ENCODE measurements at places on chromosomes 12 and 14.

DNA sequence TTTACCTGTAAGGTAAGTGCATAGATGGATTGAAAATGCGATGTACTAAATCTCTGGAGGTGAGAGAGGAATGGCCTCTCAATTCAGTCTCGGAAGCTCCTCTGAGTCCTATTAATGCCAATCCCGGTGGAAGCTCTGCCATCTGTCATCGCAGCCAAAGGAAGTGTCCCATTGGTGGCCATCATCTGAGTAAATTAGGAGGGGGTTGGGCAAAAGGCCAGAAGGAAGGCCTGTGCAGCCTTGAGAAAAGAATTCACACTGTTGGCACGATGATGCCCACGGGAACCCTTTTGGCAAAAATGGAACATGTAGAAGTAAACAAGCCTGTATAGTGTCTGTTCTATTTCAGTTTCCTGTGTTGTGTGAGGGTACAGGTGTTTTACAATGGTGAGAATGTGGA lies 494.8 kb downstream of the NELL2 start:
- no peaks in the 10 kb centered on the region for H3K4me1 ChIP-seq
- no peak overlapping the region for H3K27ac ChIP-seq
- no peak overlapping the region for H3K4me3 ChIP-seq
- DNase-seq: no peak
- H3K36me3 ChIP-seq: no peaks in the 10 kb centered on the region

- peak overlapping the region; percentile 49 for H3K4me3 ChIP-seq
- peak overlapping the region; percentile 84 for H3K27ac ChIP-seq
- DNase-seq: peak; percentile 87
These were observed 30.3 kb downstream of the CD9 start for GRCh38 chr12:6230321-6231110.

GRCh38 chr12:57242691-57243454 lies 8.1 kb downstream of the STAC3 start:
- peaks cover 47% of the 10 kb centered on the region for H3K4me1 ChIP-seq
- H3K27me3 ChIP-seq: peaks cover 32% of the 10 kb centered on the region
- no peaks in the 10 kb centered on the region for H3K36me3 ChIP-seq
- H3K4me3 ChIP-seq: peak overlapping the region; percentile 62
- no peak overlapping the region for H3K27ac ChIP-seq
- peak; percentile 88 for DNase-seq

DNA sequence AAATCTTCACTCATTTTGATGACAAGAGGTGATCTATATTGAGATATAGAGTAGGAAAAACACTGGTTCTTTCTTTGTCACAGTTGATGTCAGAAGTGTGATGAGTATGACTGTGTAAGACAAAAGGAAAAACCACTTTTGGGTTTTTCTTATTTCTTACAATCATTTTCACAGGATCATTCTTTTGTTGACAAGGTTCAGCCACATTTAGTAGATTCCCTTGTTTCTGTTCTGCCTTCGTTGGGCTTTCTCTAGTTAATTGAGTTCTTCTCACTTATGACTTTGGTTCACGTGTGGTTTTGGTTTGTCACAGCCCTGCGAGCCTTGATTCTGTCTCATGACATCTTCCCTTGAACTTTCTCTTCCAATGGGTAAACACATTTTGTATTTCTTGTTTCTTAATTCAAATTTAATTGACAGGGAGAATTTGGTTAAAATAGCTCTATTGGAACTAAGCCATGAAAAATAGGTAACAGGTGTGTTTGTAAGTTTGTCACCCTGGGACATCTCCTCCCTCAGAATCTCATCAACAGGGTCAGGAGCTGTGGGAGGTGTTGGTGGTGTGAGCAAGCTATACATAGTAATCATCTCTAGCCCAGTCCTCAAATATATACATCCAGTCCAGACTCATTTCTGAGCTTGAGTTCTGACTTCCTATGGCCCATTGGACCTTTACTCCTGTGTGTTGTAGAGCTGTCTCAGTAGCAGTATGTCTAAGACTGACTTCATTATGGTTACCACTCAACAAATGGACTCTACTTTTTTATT lies 255.3 kb downstream of the BMP4 start:
- DNase-seq: no peak
- no peak overlapping the region for H3K4me3 ChIP-seq
- no peaks in the 10 kb centered on the region for H3K27me3 ChIP-seq
- H3K27ac ChIP-seq: no peak overlapping the region

DNA sequence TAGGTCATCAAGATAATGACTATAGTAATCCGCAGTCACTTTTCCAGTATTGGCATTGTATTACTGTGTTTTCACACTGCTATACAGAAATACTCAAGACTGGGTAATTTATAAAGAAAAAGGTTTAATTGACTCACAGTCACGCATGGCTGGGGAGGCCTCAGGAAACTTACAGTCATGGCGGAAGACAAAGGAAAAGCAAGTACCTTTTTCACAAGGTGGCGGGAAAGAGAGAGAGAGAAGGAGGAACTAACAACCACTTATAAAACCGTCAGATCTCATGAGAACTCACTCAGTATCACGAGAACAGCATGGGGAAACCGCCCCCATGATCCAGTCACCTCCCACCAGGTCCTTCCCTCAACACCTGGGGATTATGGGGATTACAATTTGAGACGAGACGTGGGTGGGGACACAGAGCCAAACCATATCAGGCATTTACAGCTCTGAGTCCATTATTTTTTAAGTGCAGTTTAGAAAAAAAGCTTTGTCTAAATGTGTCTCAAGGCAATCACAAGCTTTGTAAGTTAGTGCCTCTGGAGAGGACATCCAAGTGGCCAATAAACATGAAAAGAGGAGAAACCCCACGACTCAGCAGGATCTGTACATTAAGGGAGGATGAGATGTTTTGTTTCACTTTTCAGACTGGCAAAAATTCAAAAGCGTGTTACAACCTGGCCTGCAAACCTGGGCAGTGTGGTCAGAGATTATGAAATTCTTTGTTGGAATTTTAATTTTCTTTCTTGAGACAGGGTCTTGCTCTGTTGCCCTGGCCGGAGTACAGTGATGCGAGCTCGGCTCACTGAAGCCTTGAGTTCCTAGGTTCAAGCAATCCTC lies 82.0 kb downstream of the DNAH10 start:
- no peak overlapping the region for H3K4me3 ChIP-seq
- peaks cover 2% of the 10 kb centered on the region for H3K27me3 ChIP-seq
- no peak for DNase-seq
- H3K27ac ChIP-seq: no peak overlapping the region
- no peaks in the 10 kb centered on the region for H3K4me1 ChIP-seq

DNA sequence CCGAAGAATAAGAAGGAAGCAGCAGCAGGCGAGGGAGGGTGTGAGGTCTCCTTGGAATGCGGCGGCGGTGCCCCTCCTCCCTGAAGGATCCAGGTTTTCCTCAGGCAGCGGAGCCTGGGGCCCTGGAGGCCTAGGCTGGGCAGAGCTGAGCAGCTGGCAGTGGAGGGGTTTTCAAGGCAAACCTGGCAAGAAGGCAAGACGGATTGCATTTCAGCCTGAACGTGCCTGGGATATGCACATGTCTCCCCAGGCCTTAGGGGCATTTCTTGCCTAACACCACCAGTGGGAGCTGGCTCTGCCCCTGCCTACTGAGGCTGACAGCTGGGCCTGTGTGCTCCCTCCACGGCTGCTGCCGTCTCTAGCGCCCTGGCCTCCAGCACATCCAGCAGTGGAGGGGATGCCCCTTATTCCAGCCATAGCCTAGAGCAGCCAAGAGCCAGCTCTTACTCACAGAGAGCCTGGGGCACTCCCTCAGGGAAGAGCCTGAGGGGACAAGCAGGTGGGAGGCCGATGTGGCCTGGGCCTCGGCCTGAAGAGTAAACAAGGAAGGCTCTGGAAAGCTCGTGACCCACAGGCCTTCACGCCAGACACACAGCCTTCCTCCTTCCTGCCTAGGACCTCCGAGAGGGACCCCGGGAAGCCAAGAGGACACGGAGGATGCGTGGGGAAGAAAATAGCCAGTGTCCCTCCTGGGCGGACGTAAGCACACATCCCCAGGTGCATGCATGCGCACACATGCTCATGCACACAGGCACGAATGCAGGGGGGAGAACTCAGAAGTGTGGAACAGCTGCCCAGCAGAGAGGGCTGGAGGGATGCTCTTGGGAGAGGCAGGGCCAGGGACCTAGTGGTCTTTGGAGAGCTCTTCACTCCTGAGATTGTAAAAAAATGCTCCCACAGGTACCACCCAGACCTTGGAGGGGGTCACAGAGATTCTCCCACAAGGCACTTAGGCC lies 23.0 kb upstream of the EIF2B2 start:
- no peak for DNase-seq
- H3K4me3 ChIP-seq: no peak overlapping the region
- no peaks in the 10 kb centered on the region for H3K4me1 ChIP-seq
- H3K27ac ChIP-seq: no peak overlapping the region

DNA sequence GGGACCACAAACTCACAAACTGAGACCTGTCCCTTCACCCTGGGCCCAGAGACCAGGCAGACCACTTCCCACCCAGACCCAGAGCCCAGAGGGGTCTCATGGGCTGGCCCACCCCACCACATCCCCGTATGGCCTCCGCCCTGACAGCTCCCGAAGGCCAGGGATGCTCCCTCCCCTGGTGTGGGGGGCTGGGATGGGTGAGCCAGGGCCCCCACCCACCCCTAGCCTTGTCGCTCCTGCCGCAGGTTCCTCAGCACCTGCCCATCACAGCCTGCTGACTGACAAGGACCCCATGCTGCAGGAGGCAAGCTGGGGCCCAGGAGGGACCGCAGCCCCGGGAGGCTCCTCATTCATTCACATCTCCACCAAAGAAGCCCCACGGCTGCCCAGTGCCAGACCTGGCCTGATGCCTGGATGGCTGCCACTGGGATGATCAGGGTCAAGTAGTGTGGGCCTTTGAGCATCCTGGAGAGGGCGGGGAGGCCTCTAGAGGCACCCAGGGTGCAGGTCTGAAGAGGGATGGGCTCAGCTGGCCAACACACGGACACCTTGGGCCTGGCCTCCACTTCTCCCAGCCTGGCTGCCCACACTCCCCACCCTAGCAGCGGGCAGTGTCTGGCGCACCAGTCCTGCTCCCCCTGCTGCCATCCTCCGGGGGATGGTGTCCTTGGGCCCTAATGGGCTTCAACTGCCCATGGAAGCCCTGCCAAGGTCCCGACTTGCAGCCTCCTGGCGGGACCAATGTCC lies 24.7 kb upstream of the GPR132 start:
- H3K27me3 ChIP-seq: no peaks in the 10 kb centered on the region
- H3K4me1 ChIP-seq: peaks cover 13% of the 10 kb centered on the region
- no peak for DNase-seq
- H3K36me3 ChIP-seq: no peaks in the 10 kb centered on the region
